B cell (primary cell): ENCODE measurements at places on chromosomes 1 and 21.

DNA sequence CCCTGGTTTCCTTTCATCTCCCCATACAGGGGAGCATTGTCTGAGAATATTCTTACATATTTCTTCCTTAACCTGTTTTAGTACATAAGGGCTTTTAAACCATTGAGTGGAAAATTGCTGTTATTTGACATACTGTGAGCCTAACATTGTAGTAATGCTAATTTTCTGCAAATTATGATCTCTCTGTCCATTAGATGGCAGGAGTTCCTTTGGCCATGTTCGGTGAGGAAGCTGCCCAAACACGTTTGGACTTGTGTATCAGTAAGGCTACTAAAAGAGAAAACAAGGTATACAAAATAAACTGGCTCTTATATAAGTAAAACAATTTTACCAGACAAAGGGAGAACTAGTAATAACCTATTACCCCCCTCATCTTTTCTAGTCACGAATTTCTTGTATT lies 29.2 kb downstream of the CDC7 start:
- DNase-seq = no peak

GRCh38 chr1:107534632-107535031 lies 393.8 kb downstream of the NTNG1 start:
- no peak for DNase-seq

GRCh38 chr21:45093035-45093532 lies 18.7 kb downstream of the ADARB1 start:
- no peak for DNase-seq

DNA sequence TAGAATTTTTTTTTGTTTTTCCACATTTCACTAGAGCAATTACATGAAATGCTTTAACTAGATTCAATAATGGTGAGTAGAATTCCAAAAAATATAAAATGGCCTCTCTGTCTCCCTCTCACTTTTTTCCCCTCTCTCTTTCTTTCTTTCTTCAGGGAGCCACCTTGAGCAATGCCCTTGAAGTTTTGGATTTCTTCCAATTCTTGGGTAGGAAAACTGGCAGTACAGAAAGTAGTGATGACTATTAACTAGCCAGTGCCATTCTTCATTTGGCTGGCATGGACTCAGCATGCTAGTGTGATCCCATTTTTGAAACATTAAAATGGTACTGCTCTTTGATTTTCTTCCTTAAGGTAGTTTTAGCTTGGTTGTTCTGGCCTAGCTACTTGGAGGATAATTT lies 4.5 kb upstream of the FNBP1L start:
- no peak for DNase-seq

DNA sequence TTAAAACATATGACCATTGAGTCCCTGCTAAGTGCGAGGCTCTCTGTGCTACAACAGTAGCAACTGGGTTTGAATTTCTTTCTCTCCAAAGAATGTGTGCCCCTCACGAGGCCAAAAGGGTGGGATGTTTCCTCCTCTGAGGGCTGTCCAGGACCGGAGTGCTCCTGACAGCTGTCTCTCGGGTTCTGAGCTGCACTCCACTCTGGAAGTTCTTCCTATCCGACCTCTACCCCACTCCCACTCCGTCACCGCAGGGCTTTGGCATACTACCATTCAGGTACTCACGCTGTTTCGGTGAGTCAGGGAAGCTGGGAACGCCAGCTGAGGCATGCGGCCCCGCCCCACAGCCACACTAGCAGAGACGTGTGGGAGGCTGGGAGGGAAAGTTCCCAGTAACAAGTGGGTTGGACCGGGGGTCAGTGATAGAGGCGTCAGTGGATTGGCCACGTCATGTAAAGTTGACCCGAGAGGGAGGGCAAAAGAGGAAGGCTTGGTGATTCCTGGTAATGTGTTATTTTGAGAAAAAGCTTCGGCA lies 705 bp upstream of the SLC50A1 start:
- no peak for DNase-seq

- no peak for DNase-seq
Measured at GRCh38 chr1:157030728-157031127, 14.8 kb downstream of the ARHGEF11 start.

DNA sequence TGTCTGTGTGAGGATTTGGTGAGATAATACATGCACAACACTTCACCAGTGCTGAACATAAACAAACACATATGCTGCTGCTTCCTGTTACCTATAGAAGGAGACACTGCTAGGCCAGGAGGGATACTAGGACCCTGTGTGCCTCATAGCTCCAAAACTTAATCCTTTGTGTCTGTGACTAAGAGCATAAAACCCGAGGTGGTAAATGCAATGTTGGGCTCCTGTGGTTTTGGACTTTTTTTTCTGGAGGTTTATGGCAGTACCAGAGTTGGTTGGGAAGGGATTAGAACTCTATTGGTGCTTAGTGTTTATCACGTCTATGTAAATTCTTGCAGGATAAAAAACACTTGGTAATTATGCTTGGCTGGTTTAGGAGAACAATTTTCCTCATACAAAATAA lies 122.9 kb downstream of the NUF2 start:
- no peak for DNase-seq

DNA sequence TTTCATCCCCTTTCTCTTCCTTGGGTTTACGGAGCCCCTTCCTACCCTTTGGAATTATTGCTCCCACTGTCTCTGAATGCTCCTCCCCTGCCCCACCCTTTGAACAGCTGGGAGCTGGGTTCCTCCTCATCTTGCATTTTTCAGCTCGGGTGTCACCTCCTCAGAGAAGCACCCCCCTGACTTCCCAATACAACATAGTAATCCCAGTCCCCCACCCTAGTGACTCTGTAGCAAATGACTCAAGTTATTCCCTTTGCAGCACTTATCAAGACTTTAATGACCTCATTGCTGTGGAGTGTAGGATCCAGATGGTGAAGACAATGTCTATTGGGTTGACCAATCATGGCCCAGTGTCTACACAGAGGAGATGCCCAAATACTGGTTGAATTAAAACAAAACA lies 8.9 kb upstream of the VWA5B1 start:
- no peak for DNase-seq
